Activated CD8-positive, alpha-beta memory T cell treated with anti-CD3 and anti-CD28 coated beads, Interleukin-2, amount 10 ng/mL, durations not matched to agents 7 days and 5 days (primary cell): ENCODE measurements at places on chromosomes 1 and 21. TPM values are rescaled to one million over a fixed set of nuclear protein-coding genes. Genes with fewer than 3 reads are reported as not detected.
A peak's percentile ranks its signal among the peaks of the same experiment; 100 is the strongest.

- no peaks in the 10 kb centered on the region for H3K27me3 ChIP-seq
- no peak overlapping the region for H3K27ac ChIP-seq
- no peaks in the 10 kb centered on the region for H3K4me1 ChIP-seq
These were observed 85.2 kb downstream of the HLCS start for GRCh38 chr21:36881228-36881627.

DNA sequence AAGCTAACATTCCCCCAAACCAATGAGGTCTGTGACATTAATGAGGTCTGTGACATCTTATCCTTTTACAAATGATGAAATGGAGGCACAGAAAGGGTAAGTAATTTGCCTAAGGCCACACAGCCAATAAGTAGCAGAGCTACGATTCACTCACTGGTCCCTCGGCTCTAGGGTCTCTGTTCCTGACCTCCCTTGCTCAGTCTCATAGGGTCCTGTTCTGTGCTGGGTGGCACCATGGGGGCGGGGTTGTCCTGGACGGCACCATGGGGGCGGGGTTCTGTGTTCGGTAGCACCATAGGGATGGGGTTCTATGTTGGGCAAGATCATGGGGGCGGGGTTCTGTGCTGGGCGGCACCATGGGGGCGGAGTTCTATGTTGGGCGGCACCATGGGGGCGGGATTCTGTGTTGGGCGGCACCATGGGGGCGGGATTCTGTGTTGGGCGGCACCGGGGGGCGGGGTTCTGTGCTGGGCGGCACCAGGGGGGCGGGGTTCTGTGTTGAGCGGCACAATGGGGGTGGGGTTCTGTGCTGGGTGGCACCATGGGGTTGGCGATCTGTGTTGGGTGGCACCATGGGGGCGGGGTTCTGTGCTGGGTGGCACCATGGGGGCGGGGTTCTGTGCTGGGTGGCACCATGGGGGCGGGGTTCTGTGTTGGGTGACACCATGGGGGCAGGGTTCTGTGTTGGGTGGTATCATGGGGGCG, 55.6 kb downstream of the CLSTN1 start:
- H3K4me3 ChIP-seq: no peak overlapping the region
- H3K27ac ChIP-seq: no peak overlapping the region
- H3K4me1 ChIP-seq: peaks cover 9% of the 10 kb centered on the region
- peak; percentile 42 for DNase-seq
- peaks cover 9% of the 10 kb centered on the region for H3K36me3 ChIP-seq

- H3K4me1 ChIP-seq: peaks cover 14% of the 10 kb centered on the region
- no peak overlapping the region for H3K4me3 ChIP-seq
- H3K27me3 ChIP-seq: peaks cover 90% of the 10 kb centered on the region
- no peaks in the 10 kb centered on the region for H3K36me3 ChIP-seq
These were observed 4.7 kb upstream of the DMBX1 start for GRCh38 chr1:46484783-46485490.

DNA sequence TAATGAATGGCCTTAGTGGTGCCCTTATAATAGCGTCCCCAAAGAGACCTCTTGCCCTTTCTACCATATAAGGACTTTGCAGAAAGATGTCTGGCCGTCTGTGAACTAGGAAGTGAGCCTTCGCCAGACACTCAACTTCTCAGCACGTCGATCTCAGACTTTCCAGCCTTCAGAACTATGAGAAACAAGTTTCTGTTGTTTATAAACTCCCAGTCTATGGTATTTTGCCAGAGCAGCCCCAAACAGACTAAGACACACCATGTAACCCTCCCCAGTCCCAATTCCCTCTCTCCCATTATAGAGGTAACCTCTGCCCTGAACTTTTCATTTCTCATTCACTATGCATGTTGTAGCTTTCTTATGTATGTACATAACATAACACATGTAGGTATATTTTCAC, 55.7 kb downstream of the NID1 start:
- H3K4me3 ChIP-seq: no peak overlapping the region
- no peaks in the 10 kb centered on the region for H3K36me3 ChIP-seq
- DNase-seq: no peak
- H3K4me1 ChIP-seq: peaks cover 2% of the 10 kb centered on the region
- no peak overlapping the region for H3K27ac ChIP-seq

DNA sequence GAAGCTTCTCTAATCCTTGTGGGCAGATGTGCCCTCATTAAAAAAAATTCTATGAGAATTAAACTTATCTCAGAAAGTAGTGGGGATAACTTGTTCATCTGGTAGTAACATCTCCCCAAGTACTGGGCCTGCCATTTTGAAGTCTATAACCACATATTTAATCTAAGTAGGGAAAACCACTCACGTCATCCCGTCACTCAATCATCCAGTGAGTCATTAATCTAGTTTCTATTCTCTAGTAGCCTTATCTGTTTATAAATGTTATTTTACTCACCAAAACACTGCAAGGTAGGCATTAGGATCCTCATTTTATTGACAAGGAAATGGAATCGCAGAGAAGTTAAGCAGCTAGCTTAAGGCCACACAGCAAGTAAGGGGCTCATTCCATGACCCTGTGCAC, 221.9 kb downstream of the ATG4C start:
- H3K27me3 ChIP-seq: no peaks in the 10 kb centered on the region
- H3K4me3 ChIP-seq: no peak overlapping the region
- H3K4me1 ChIP-seq: no peaks in the 10 kb centered on the region
- H3K36me3 ChIP-seq: no peaks in the 10 kb centered on the region
- DNase-seq: no peak

DNA sequence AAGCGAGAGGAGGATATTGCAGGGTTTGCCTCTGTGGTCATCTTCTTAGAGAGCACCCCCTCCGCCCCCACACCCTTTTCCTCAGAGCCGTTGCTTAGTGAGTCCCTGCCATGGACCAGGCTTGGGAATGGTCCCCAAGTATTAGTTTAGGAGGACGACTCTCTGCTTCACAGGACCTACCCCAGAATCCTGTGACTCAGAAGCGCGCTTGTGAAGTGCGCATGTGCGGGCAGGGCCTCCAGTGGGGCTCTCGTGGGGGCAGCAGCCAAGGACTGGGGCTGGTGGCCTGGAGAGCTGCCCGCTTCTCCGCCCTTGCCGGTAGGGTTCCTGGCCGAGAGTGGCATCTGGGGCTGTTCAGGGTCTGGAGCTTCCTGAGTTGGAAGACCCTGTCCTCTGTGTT, 37.3 kb upstream of the HMGN1 start:
- peak; percentile 52 for DNase-seq
- peaks cover 44% of the 10 kb centered on the region for H3K4me1 ChIP-seq
- H3K4me3 ChIP-seq: peak overlapping the region; percentile 58
- no peaks in the 10 kb centered on the region for H3K27me3 ChIP-seq
- peak overlapping the region; percentile 75 for H3K27ac ChIP-seq

DNA sequence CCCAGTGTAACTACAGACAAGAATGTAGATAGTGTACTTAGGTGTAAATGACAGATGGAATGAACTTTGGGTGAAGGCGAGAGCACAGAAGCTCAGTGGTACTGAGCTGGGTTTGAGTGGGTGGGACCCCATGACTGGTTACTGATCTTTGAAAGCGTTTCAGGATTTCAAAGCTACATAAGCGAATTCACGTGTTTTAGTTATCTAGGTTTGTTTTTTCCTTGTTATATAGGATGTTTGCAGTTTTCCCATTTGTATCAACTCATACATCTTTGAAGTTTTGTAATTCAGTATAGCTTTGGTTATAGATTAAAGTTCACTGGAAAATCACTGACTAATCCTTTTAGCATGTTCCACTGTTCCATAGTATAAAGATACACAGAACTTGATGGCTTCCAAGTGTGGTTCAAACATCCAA, 182.5 kb downstream of the NFIA start:
- peaks cover 4% of the 10 kb centered on the region for H3K36me3 ChIP-seq
- H3K27me3 ChIP-seq: no peaks in the 10 kb centered on the region
- H3K27ac ChIP-seq: no peak overlapping the region

GRCh38 chr21:44263221-44263760, 1.6 kb upstream of the DNMT3L start:
- H3K27ac ChIP-seq: no peak overlapping the region
- no peak for DNase-seq
- H3K4me1 ChIP-seq: no peaks in the 10 kb centered on the region
- no peaks in the 10 kb centered on the region for H3K36me3 ChIP-seq

DNA sequence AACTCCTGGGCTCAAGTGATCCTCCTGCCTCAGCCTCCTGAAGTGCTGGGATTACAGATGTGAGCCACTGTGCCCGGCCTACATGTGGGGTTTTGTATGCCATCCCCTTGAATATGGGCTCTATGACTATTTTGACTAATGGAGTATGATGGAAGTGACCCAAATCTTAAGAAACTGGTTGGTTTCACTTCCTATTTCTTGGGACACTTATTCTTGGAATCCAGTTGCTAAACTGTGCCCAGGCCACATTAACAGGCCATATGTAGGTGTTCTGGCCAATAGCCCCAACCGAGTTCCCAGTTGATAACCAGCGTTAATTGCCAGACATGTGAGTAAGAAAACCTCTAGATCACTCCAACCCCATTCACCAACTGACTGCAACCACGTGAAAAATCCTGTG, 36.3 kb upstream of the CLIC4 start:
- no peaks in the 10 kb centered on the region for H3K27me3 ChIP-seq
- H3K27ac ChIP-seq: peak overlapping the region; percentile 44
- H3K4me3 ChIP-seq: no peak overlapping the region
- H3K36me3 ChIP-seq: no peaks in the 10 kb centered on the region
- DNase-seq: no peak

DNA sequence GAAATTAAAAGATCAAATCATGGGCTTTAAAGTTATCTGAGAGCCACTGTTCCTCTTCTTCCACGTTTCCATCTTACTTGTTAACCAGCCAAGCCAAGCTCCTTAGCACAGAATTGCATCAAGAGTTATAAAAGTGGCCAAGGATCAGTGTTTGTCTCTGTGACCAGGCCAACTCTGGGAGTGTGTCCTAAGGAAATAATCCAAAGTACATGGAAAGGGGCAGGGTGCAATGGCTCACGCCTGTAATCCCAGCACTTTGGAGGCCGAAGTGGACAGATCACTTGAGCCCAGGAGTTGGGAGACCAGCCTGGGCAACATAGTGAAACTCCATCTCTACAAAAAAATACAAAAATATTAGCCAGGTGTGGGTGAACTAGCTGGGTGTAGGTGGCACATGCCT, 10.0 kb upstream of the MPZL1 start:
- no peak overlapping the region for H3K4me3 ChIP-seq
- H3K4me1 ChIP-seq: peaks cover 15% of the 10 kb centered on the region
- H3K36me3 ChIP-seq: peaks cover 2% of the 10 kb centered on the region
- no peak overlapping the region for H3K27ac ChIP-seq
- no peak for DNase-seq

DNA sequence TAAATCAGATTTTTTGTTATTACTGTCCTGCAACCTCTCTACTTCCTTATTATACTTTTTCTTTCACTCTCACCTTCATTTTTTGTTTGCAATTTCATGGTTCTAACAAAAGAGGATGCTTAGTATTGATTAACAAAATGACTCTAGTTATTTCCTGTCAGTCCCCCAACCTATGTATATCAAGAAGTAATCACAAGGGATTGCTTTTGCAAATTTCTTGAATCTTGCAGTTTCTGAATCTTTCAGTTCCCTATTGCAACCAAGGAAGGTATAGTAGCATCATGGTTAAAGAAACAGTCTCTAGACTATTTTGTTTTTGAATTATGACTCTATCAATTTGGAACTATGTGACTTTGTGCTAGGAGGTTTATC, 446.9 kb downstream of the NEGR1 start:
- no peak for DNase-seq
- H3K4me3 ChIP-seq: no peak overlapping the region
- H3K27me3 ChIP-seq: no peaks in the 10 kb centered on the region
- H3K36me3 ChIP-seq: no peaks in the 10 kb centered on the region
- no peaks in the 10 kb centered on the region for H3K4me1 ChIP-seq

DNA sequence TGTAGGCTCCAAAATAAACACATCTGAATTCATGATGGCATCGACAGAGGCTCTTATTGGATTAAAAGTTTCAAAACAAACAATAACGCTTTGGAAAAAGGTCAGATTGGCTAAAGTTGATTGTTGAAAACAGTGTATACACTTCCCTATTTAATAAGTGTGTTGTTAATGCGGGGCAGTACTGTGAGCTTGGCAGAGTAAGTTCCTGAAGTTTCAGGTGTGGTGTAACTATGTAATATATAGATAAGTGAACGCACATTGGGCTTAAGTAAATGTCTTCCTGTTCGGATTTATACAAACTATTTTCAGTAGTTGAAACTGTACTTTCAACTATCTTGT, 810 bp downstream of the ZBTB37 start:
- H3K27me3 ChIP-seq: no peaks in the 10 kb centered on the region
- peaks cover 55% of the 10 kb centered on the region for H3K36me3 ChIP-seq
- H3K4me3 ChIP-seq: peak overlapping the region; percentile 89
- no peak for DNase-seq
- H3K27ac ChIP-seq: peak overlapping the region; percentile 95

- no peak for DNase-seq
- H3K27me3 ChIP-seq: peaks cover 15% of the 10 kb centered on the region
- H3K27ac ChIP-seq: no peak overlapping the region
- H3K4me1 ChIP-seq: no peaks in the 10 kb centered on the region
These were observed 17.6 kb upstream of the AJAP1 start for GRCh38 chr1:4636644-4637380.

- no peak overlapping the region for H3K4me3 ChIP-seq
- H3K4me1 ChIP-seq: no peaks in the 10 kb centered on the region
- DNase-seq: peak; percentile 51
- no peaks in the 10 kb centered on the region for H3K27me3 ChIP-seq
- no peaks in the 10 kb centered on the region for H3K36me3 ChIP-seq
These were observed 812 bp downstream of the NBPF1 start for GRCh38 chr1:16612332-16613172.

DNA sequence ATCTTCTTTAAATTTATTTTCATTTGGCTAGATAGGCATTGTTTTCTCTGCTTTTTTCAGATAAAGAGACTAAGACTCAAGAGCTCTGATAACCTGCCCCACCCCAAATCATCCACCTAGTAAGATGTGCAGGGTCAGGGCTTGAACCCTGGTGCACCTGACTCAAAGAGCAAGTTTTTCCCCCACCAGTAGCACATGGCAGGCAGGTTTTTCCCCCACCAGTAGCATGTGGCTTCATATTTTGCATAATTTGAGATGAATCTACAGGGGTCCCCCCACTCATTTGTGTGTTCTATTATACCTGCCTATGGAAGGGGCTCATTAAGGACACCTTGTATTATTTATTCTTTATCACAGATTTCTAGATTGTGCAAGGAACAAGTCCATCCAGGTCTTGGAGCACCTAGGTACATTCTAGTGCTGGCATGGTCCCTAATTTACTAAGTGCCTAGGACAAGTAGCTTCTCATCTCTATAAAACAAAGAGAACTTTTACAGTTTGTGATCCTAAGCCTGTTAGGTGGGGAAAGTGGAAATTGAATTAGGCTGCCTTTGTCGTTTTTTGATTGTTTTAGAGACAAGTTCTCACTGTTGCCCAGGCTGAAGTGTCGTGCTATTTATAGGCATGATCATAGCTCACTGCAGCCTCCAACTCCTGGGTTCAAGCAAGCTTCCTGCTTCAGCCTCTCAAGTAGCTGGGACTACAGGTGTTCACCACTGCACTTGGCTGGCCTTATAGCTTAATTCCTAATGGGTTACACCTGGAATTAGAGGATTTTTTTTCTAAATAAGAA, 13.2 kb upstream of the CTSE start:
- no peak overlapping the region for H3K27ac ChIP-seq
- H3K4me1 ChIP-seq: peaks cover 8% of the 10 kb centered on the region
- no peaks in the 10 kb centered on the region for H3K36me3 ChIP-seq
- DNase-seq: no peak

Gene CFAP298
- total RNA-seq: 40.4 TPM

Gene ADORA3
- not detected for total RNA-seq
